ENCODE measurements at places on chromosomes 1 and 21. TPM values are rescaled to one million over a fixed set of nuclear protein-coding genes. Genes with fewer than 3 reads are reported as not detected.
A peak's percentile ranks its signal among the peaks of the same experiment; 100 is the strongest.

DNA sequence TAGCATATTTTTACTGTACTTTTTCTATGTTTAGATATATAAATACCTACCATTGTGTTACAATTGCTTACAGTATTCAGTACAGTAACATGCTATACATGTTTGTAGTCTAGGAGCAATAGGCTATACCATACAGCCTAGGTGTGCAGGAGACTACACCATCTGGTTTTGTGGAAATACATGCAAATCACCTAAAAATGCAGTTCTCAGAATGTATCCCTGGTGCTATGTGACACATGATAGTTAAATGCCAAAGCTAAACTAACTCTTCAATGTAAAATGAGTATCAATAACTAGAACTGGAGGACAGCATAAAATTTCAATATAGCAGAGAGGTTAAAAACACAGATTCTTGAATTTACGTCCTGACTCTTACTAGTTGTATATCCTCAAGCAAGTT is 14.8 kb downstream of the NUCKS1 start:
- DNase-seq = no peak

DNA sequence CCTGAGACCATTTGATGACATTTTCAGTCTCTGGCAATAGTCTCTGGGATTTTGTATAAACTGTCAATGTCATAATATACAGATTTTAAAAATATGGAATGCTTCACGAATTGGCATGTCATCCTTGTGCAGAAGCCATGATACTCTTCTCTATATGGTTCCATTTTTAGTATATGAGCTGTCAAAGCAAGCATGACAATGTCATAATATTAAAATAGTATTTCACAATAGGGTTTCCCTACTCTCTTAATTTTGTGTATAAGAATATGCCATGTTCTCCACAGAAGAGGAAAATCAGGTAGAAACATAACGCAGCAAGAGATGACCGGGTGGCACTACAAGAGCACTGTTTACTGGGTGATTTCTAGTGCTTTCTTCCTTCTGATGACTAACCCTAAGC is 8.3 kb upstream of the DIPK1A start:
- no peak for DNase-seq

The MPC2 gene
- polyA plus RNA-seq = 231 TPM

DNA sequence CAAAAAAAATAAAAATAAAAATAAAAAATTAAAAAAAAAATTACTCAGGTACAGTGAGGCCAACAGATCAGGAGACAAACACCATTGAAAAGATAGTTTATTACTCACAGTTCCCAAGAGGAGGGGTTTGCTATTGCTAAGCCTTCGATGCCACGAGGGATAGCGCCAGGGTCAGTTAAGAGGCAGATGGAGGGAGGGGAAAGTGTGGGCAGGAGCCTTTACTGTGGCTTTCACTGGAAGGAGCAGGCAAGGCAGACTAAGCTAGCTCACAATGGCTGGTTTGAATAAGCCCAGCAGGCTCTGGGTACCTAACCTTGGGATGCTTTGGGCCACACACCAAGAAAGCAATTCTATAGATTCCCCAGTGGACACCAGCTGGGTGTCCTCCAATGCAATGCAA is 12.7 kb upstream of the RNF187 start:
- no peak for DNase-seq

DNA sequence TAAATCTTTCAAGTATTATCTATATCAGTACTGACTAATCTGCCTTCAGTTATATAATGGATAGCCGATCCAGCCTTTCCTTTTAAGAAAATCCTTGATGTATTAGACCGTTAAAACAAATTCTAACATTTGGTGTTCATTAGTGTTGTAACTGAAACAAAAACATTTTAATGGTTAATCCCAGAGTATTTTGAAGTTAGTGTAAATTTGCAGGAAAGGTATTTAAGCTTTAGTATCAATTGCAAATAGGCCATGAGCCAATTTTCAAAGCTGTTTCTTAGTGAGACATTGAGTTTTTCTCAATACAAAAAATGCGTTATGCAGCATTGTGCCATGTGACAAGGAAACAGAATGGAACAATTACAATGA is 29.6 kb downstream of the DISP1 start:
- no peak for DNase-seq

- DNase-seq = no peak
These were observed 57.1 kb upstream of the KAZN start for GRCh38 chr1:14541348-14541747.

GRCh38 chr1:165619647-165620151 is 11.3 kb upstream of the MGST3 start:
- DNase-seq = no peak

GRCh38 chr1:94578856-94579255 is 37.3 kb upstream of the F3 start:
- DNase-seq = no peak

DNA sequence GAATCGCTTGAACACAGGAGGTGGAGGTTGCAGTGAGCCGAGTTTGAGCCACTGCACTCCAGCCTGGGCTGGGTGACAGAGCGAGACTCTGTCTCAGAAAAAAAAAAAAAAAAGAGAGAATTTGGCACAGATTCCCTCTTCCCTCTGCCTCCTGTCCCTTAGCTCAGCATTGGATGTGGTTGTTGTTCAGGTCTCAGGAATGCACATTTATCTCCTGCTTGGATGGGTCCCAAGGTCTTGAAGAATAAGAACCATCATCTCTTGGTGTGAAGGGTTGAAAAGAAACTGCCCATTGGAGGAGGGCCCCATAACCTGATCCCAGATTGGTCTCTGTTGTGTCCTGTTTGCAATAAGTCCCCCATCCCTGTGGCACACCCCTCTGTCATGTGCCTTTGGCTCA is 34.9 kb downstream of the UBIAD1 start:
- peak; percentile 40 for DNase-seq

DNA sequence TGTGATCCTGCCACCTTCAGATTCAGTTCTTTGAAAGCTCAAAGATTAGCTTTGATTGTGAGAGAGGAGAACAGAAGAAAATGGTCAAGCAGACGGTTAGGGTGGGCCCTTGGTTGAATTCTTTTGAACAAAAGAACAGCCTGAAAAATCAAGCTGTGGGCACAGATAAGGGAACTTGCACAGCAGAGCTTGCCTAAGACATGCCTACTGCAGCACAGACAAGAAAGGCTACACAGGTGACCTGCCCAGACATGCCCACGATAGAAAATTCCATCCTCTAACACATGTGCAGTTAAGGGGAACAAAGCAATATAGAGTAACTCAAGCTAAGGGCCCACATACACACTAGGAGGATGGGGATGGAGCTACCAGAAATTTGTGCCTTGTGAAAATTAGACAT is 512.5 kb upstream of the LRRC7 start:
- DNase-seq = no peak

GRCh38 chr1:211698161-211699026 is 23.0 kb upstream of the NEK2 start:
- DNase-seq = peak; percentile 83

The ZMYND12 gene
- polyA plus RNA-seq = 1.9 TPM

The NBPF20 gene
- polyA plus RNA-seq = 0.70 TPM

The LCE3D gene
- not detected for polyA plus RNA-seq

The SPATA46 gene
- polyA plus RNA-seq = not detected

The ADGRL2 gene
- 40.6 TPM for polyA plus RNA-seq

The SYPL2 gene
- 17.0 TPM for polyA plus RNA-seq

- peak; percentile 89 for DNase-seq
These were observed 63.6 kb downstream of the EPHB2 start for GRCh38 chr1:22773981-22774832.

DNA sequence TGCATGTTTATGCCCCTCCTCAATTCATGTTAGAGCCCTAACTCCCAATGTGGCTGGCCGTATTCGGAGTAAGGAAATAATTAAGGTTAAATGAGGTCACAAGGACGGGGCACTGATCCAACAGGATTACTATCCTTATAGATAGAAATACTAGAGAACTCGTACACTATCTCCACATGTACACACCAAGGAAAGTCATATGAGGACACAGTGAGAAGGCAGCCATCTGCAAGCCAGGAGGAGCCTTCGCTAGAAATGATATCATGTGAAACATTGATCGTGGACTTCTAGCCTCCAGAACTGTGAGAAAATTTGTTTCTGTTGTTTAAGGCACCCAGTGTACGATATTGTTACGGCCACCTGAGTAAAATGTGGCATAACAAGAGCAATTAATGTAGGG is 79.7 kb downstream of the FAF1 start:
- peak; percentile 5 for DNase-seq

DNA sequence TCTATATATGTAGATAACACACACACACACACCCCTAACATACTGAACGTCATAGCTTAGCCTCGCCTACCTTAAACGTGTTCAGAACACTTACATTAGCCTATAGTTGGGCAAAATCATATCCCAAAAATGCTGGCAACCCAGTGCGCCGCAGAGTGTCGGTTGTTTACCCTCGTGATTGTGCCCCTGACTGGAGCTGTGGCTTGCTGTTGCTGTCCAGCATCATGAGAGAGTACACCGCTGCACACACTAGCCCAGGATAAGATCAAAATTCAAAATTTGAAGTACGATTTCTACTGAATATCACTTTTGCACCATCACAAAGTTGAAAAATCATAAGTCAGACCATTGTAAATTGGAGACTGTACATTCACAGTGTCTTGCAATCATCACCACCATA is 73.1 kb upstream of the COG2 start:
- DNase-seq = no peak

The CCT8 gene
- 198 TPM for polyA plus RNA-seq

The ZSCAN20 gene
- polyA plus RNA-seq = 1.4 TPM

The TSPEAR gene
- 5.3 TPM for polyA plus RNA-seq

DNA sequence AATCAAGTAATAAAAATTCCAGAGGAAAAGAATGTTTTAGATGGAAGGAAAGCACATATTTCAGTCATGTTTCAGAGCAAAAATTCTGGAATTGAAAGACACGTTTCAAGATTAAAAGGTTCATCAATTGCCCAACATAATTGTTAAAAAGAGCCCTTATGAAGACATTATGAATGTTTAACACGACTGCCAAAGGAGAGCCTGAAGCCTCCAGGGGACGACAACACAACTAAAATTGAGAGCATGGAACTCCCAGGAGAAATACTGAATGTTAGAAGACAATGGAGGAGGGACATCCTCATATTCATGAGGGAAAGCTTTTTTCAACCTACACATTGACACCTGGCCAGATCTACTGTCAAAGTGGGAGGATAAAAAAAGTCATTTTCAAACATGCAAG is 16.0 kb downstream of the OR2T11 start:
- DNase-seq = peak; percentile 39

The OR2G6 gene
- not detected for polyA plus RNA-seq

- peak; percentile 21 for DNase-seq
These were observed 27.4 kb upstream of the KCNJ15 start for GRCh38 chr21:38229260-38229877.

The DDI2 gene
- 10.0 TPM for polyA plus RNA-seq

GRCh38 chr1:242086706-242087105 is 87.8 kb upstream of the MAP1LC3C start:
- no peak for DNase-seq

The LAPTM5 gene
- 0.10 TPM for polyA plus RNA-seq

- DNase-seq = no peak
These were observed 26.8 kb downstream of the TP73 start for GRCh38 chr1:3679098-3679555.

DNA sequence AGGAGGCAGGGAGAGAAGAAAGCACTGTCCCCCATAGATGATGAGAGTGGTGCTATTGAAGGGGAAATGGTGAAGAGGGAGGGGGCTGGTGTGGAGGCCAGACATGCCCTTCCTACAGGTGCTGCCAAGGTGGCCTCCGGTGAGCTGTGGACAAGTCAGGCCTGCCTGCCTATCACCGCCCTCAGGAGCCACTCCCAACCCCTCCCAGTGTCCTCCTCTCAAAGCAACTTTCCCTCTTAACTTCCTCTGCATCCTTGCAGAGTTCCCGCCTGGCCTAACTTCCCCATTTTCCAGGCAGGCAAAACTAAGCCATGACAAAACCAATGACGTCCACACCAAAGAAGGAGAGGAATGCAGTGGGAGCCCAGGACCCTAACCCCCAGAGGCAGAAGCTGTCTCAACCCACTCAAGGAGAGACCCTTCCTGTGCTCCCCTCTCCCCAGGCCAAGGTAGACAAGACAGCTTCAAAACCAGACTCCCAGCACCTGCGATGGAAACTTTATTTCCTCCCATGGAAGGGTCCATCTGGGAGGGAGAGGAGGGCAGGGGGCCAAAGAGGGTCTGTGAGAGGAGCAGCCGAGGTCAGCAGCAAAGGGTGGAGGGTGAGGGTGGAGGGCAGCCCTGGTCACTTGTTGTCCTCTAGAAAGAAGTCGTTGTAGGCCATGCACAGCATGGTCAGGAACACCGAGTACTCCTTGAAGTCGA is 1.0 kb upstream of the S100A6 start:
- no peak for DNase-seq

The HSPA6 gene
- not detected for polyA plus RNA-seq

GRCh38 chr1:42739753-42740700 is at the start of gene CLDN19:
Gene CLDN19, minus strand, starts transcription at chr1:42740236. Its CDS starts 173 bp downstream, at chr1:42740063.
- no peak for DNase-seq

- DNase-seq = peak; percentile 24
These were observed 682 bp downstream of the SUCO start for GRCh38 chr1:172533513-172534151.

GRCh38 chr1:224541072-224541790 is 74.9 kb upstream of the CNIH3 start:
- no peak for DNase-seq

- DNase-seq = no peak
These were observed 22.8 kb downstream of the INSL5 start for GRCh38 chr1:66778266-66778665.

The DLGAP3 gene
- polyA plus RNA-seq = 0.26 TPM

- DNase-seq = no peak
These were observed 159.5 kb upstream of the KAZN start for GRCh38 chr1:14439015-14439414.

DNA sequence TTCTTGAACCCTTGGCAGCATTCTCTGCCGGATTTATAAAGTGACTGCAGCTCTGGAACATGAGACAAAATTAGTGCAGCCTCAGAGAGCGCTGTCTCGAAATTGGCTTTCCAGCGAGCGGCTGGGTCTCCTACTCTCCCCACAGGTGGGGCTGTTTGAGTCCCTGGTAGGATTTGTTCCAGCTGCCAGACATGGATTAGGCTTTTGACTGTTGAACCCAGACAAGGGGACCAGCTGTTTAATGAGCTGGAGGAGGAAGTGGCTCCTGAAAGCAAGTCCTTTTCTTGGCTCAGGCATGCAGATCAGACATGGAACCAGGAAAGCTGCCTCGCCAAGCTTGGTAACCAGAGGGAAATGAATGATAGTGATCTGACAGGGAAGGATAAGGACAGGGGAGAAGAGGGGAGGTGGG is 69.6 kb downstream of the UBIAD1 start:
- no peak for DNase-seq

- DNase-seq = peak; percentile 9
These were observed 37.8 kb downstream of the FRRS1 start for GRCh38 chr1:99728494-99729235.

DNA sequence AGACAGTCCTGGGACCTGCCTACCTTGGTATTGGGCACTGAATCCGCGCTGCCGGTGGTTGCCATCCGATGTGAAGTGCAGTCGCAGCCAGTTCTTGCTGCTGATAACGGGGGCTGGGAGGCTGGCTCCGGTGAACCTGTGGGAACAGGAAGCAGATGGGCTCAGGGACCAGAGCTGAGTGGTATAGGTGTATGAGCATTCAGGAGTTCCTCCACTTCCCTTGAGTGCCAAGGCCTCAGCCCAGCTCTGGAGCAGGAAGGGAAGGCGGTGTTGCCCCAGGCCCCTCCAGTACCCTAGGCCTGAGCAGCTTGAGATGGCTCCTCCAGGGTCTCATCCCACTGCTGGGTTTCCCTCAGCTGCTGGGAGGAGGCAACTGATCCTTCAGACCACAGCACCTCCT is 17.0 kb upstream of the HMGB4 start:
- DNase-seq = no peak

Measured in cardiac muscle cell (in vitro differentiated cells and primary cell).